ENCODE measurements at places on chromosomes 13 and 19.

DNA sequence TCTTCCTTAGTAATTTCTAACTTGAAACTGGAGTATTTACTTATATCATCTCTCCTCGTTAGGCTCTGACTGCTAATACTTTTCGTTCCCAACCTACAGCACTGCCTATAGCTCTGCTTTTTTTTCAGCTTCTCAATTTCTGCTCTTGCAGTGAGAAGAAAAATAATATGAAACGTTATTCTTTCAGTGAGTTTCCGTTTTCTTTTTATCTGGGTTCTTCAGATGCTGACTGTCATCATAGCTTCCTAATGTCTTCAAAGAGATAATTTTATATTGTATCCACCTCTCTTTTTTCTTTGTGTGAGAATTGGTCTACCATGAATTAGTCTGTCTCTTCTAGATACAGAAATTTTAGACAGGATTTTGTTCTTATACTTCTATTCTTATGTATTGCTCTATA is 454.9 kb downstream of the LMO7 start:
- DNase-seq = no peak

GRCh38 chr13:56066321-56066720 is 1074.4 kb upstream of the PRR20A start:
- DNase-seq = no peak

DNA sequence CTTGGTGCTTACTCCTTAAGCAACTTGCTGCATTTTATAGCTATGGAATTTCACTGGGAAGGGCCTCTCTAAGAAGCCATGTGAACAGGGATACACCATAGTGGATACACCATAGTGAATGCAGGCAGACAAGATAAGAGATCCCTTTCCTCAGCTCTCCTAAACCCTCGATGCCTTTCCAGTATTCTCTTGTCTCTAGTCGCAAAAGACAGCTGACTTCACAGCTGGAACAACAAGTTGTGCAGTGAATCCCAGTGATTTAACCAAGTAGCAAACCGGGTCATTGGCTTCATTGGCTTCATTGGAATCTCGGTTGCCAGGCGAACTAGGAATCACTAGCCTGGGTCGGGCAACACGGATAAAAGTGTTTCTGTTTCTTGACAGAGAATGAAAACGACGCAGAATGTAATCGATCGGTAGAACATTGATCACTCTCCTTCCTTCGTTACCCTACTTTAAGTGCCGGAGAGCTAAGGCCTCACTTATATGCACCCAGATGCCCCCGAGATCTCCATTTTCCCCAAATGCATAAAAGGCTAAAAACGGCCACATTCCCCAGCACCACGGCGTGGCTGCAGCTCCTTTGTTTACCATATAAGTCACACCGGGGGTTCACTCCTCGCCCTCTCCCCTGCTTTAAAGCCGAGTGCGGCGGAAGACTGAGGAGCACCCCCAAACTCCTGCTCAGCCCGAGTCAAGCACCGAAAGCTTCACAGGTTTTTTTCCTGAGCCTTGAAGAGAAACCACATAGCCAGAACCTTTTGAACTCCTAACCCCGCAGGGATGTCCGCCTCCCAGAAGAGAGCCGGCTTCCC is 674 bp downstream of the TRPC4 start:
- DNase-seq = no peak

- no peak for DNase-seq
Observed at GRCh38 chr13:74966275-74966674, 515.7 kb downstream of the TBC1D4 start.

- DNase-seq = no peak
Observed at GRCh38 chr13:31250435-31250834, 50.7 kb downstream of the B3GLCT start.

DNA sequence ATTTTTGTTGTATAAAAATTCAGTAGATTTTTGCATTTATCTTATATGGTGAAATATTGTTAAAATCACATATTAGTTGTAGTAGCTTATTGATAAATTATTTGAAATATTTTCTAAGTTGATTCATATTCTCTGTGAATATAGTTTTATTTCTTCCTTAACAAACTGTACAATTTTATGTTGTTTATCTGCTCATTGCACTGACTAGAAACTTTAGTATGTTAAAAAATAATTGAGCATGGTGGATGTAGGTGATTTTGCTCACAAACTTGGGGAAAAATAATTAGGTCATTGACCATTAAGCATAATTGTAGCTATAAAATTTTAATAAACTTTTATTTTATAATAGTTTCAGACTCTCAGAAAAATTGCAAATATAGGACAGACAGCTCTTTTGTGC is 1445.3 kb upstream of the MIR17HG start:
- no peak for DNase-seq

- DNase-seq = no peak
Observed at GRCh38 chr13:100825557-100825956, 151.0 kb upstream of the TMTC4 start.

- DNase-seq = no peak
Observed at GRCh38 chr19:3694361-3695123, 5.7 kb downstream of the PIP5K1C start.

DNA sequence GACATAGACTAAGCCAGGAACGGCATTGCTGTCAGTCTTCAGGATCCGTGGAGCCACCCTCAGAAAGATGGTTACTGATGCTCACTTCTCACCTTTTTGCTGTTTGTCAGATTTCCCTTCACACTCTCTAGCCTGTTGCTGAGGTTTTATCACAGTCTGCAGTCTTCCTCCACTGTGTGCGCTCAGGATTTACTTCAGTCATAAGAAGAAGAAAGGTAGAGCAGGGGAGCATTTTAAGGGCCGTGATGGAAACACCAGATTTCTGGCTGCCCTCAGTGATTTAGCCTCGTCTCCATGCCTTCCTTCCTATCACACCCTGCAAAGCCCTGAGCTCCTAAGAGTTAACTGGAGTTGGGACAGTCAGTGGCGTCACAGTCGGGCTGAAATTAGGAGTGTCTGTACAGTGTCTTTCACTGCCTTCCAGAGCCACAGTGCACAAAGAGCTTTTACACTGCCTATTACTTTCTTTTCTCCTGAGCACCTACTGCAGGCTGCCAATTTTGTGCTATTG is 60.0 kb upstream of the GPR183 start:
- no peak for DNase-seq

GRCh38 chr13:95033890-95034289 is 267.4 kb downstream of the ABCC4 start:
- DNase-seq = no peak

DNA sequence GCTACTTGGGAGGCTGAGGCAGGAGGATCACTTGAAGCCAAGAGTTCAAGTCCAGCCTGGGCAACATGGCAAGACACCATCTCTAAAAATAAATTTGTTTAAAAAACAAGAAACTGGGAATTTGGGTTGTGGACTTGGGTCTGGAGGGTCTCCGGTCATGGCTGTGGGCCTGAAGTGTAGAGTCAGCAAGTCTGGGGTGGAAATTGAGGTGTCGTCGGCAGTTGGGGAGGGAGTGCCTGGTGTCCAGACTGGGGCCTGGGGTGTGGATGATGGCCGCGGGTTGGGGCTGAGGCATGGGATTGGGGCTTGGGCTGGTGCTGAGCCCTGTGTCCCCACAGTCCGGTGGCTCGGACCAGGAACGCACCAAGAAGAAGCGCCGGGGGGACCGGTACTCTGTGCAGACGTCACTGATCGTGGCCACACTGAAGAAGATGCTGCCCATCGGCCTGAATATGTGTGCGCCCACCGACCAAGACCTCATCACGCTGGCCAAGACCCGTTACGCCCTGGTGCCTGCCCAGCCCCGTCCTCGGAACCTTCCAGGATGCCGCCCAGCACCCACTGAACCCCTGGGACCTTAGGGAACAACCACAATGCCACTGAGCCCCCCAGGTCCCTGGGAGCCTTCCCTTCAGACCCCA is 91.6 kb downstream of the RYR1 start:
- no peak for DNase-seq

DNA sequence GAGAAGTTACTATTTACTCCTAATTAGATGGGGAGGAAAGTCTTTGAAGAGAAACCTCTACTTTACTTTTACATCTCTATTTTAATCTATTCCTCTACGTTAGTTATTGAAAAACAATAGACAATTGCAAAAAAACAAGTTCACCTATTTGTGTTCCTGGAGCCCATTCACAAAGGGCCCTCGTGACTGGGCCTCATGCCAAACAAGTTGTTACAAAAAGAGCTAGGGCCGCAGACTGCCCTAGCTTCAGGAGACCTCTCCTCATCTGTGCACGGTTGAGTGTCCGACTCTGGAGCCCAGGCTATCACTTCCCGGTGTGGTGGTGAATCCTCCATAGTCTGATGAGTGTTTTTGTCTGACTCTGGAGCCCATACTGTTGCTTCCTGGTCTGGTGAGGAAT is 190.9 kb downstream of the ZNF486 start:
- no peak for DNase-seq

- DNase-seq = no peak
Observed at GRCh38 chr19:46892252-46893179, 31.7 kb downstream of the ARHGAP35 start.

DNA sequence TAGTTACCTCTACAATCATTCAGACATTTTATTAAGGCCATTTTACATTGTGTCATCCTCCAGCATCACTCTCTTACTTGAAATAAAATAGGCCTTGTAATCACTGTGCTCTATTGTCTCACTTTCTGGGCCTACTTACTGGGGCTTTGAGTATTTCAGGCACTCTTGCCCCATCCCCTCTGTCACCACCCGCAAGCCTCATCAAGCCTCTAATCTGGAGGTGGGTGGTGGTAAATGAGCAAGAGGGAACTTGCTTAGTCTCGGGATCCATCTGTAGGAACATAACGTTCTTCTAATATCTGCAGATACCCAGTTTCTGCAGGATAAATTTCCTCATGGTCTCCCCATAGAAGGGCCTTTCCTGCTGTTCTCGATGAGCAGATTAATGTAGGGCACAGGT is 19.4 kb upstream of the GPR18 start:
- DNase-seq = no peak

- DNase-seq = no peak
Observed at GRCh38 chr13:97307118-97307881, 85.2 kb downstream of the MBNL2 start.

GRCh38 chr13:78631077-78631476 is 27.7 kb upstream of the POU4F1 start:
- no peak for DNase-seq

GRCh38 chr13:24280720-24281119 is 28.7 kb upstream of the C1QTNF9 start:
- DNase-seq = no peak

DNA sequence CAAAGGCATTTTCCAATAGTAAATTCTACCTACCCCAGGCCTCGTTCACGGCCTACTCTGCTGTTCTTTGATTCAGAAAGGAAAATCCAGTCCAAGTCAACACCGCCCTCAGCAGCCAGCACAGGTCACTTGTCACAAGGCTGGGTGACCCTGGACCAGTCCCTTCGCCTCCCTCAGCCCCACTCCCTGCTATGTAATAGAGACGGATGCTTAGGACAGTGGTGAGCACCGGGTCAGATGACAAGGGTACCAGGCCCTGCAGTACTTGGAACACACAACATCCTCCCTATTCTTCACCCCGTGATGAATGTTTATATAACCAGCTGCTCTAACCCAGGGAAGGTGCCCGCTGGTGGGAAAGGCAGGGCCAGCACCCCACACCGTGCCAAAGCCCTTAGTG is 14.3 kb downstream of the LATS2 start:
- DNase-seq = no peak

DNA sequence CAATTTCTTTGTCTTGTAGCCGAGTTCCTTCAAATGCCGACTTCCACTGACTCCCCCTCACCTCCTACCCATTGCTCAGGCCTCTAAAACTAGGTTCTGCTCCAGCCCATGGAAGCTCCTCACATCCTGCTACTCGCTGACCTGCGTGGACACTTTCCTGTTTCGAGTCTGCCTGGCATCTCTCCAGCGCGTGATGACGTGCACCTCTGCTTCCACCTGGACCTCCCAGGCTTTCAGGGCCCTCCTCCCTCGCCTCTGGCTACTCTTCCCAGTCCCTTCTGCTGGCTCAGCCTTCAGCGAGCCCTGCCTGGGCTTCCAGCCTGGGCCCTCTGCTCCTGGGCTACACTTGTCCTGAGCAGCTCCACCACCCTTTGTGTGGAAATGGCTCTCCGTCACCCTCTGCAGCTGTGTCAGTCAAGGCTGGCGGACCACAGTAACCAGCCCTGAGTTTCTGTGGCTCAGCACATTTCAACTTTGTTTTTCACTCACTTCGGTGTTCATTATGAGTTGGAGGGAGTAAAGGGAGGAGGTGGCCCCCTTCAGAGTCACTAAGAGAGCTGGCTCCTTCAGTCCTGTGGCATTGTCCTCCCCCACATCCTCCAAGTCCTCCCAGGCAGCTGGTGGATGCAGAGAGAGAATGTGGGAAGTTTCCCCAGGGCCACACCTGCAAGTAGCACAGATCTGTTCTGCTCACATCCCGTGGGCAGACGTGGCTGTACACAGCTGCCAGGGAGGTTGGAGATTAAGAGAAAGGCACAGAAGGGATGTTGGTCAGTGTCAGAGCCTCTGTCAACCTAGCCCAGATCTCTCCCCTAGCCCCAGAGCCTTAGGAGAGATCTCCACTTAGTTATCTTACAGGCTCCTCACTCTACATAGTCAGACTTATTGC is 49.4 kb downstream of the SERP2 start:
- no peak for DNase-seq

DNA sequence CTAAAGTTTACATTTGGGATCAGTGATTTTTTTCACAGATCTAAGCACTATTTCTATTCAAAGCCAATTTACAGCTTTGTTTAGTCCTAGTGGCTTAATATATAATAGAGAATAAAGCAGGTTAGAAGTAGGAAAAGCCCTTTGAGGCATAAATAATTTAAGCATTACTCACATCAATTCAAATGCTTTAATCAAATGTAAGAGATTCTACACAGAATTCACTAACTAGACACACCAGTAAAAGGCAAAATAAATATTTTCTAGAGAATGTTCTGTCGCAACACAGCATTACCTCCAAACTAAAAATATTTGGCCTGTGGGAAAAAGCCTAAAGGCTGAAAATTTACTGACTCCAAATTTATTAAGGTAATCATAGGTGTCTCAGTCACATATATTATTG is 31.3 kb downstream of the KCTD12 start:
- no peak for DNase-seq

- no peak for DNase-seq
Observed at GRCh38 chr19:4933528-4933927, 24.2 kb downstream of the UHRF1 start.

DNA sequence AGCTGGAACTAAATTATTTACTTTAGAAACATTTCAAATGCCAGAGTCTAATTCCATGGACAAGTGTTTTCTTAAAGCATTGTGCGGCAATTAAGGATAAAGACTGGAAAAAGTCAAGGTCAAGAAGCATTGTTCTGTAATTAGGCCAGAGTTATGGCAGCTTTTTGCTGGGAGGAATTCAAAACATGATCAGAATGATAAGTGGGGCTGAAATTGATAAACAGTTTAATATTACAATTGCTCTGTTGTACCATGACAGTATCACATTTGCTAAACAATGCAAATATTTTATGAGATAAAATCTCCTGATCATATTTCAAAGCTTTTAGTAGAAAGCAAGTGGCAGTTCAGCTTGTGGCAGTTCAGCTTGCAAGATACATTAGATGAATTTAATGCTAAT is 513.7 kb downstream of the GPC6 start:
- DNase-seq = no peak

- no peak for DNase-seq
Observed at GRCh38 chr13:109191413-109191812, 562.0 kb downstream of the MYO16 start.
